Chondrocyte (in vitro differentiated cells): ENCODE measurements at places on chromosomes 12 and 14.

DNA sequence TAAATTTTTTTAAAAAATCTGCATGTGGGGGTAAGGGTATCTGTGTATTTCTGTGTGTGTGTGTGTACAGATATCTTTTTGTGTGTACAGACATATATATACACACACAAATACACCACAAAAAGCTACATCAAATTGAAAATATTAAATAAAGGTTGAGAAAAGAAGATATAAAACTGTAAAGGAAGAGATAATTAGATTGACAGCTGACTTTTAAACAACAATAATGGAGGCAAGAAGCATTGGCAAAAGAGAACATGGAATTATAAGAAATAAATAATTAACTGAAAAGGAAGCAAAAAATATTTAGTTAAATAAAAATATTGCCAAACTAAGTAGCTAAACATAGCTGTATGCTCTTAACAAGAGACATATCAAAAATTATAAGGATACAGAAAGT is 291.4 kb downstream of the FSCB start:
- DNase-seq: no peak

DNA sequence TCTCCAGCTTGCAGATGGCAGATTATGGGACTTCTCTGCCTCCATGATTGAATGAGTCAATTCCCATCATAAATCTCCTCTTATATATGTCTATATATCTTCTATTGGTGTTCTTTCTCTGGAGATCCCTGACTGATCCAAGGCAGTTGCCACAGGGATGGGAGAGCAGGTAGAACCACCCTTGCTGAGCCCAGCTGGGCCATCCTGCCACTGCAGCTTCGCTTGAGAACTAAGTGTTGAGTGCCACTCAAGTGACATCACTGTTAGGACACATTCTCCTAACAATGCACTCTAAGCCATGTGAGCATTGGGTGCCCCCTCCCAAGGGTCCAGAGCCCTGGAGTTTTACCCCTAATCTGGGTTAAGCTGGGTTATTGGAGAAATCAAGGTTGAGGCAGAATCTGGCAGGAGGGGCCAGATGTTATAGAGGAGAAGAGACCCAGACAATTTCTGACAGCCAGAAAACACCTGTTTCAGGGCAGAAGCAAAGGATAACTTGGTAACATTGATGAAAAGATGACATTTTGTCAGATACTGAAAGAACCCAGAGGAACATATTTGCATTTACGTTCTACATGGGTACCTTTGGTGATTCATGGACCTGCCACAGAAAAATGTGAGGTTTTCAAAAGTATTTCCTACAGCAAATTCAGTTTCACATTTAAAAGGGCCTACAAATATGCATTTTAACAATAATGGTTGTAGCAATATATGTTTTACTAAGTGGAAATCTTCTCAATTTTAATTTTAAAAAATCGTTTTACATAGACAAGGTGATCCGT is 57.2 kb upstream of the MAX start:
- DNase-seq: no peak

DNA sequence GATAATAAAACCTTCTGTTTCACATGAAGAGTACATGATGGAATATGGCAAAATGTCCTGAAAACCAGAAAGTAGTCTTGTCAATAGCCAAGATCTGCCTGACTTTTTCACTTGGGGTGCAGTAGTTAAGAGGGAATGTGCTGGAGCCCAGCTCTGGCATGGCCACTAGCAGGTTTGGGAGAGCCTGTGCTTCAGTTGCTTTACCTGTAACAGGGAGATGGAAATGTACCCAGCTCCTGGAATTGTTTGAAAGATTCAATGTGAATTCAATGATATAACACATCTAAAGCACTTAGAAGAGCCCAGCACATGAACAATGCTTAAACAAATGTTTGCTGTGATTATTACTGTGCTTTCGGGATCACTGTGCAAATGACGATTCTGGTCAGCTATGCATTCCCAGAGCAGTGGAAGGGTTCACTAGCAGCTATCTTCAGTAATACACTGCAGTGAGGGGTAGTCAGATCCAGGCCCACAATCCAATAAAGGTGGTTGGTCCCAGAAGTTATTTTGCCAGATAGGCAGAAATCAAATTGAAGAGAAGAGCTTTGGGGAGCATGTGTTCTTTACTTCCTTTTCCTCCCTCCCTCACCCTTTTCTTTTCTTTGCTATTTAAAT is 224.9 kb downstream of the APAF1 start:
- DNase-seq: no peak

GRCh38 chr14:35286003-35286600 is 6.1 kb upstream of the PSMA6 start:
- DNase-seq: no peak

GRCh38 chr14:37598747-37599506 is 3.5 kb downstream of the TTC6 start:
- DNase-seq: no peak

- DNase-seq: no peak
These were observed 39.1 kb upstream of the CRADD start for GRCh38 chr12:93638095-93638494.

GRCh38 chr14:61531465-61532122 is 163.7 kb upstream of the HIF1A start:
- DNase-seq: no peak

DNA sequence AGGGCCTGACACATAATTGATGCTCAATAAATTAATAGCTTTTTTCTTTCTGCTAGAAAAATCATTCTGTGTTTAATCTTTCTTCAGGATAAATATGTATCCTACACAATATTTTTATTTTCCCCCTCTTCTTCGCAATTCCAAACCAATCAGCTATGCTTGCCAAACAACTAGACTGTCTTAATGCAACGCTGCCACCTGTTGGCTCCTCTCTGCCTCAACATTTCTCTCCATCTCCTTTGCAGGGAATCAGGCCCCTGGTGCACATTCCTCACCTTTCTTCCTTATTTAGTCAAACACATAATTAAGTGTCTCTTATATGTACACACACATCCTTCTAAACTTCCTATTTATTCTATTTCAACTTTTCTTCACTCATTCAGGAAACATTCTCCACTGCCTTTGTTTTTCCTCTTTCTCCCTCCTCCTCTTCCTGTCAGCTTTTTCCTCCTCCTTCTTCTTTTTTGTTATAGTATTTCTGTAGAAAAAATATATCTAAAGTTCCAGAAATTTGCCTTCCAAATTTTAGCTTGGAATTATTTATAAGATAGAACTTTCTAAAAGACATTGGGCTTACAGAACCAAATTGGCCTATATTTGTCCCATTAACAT is 406.0 kb downstream of the PRKD1 start:
- no peak for DNase-seq

- peak; percentile 90 for DNase-seq
These were observed 15.6 kb downstream of the BAG5 start for GRCh38 chr14:103546652-103547454.

- DNase-seq: no peak
These were observed 10.3 kb downstream of the EGLN3 start for GRCh38 chr14:33940561-33941011.

DNA sequence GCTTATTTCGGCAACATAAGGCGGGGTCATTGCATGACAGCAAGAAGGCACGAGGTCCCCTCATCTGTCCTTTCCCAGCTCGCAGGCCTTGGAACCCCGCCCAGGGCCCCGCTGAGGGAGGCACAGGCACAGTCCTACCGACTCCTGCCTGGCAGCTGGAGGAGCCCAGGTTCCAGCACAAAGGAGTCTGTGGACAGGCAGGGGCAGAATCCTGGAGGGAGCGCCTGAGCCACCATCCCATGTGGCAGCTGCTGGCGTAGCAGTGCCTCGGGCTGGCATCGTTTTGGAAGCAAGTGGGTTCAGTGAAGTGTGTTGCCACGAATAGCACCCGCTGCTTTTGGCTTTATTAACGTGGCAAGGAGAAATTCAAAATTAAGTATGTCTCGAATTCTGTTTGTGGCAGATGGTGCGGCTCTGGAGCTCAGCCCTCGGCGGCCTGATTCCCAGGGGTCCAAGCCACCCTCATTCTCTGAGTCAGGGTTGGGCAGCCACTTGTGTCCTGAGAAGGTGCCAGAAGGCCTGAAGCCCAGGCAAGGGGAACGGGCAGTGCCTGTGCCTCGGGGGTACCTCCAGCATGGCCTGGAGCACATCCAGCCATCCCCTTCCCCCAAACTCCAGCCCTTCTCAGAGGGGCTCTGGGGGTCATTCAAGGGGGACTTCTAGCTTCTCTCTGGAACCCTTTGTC is 35.9 kb downstream of the SLC8B1 start:
- no peak for DNase-seq

- DNase-seq: no peak
These were observed 4.0 kb upstream of the AQP2 start for GRCh38 chr12:49946497-49946896.

- no peak for DNase-seq
These were observed 52.7 kb upstream of the RNU6-8 start for GRCh38 chr14:32255789-32256188.

DNA sequence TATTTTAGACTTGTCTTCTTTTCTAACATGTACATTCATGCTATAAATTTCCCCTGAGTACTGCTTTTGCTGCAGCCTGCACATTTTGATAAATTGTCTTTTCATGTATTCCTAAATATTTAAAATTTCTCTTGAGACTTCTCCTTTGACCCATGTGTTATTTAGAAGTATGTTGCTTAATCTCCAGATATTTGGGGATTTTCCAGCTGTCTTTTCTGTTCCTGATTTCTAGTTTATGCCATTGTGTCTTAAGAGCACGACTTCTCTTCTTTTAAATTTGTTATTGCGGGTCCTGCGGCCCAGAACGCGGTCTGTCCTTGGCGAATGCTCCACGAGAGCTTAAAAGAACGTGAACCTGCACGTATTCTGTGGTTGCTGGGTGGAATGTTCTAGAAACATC is 136.4 kb downstream of the KIF26A start:
- no peak for DNase-seq

GRCh38 chr14:101962503-101962874 is 1.9 kb upstream of the DYNC1H1 start:
- no peak for DNase-seq

- DNase-seq: no peak
These were observed 17.1 kb downstream of the SYT1 start for GRCh38 chr12:78881685-78882084.

GRCh38 chr12:108666401-108666881 is 32.7 kb upstream of the SELPLG start:
- no peak for DNase-seq
